ENCODE measurements at places on chromosomes 12 and 14. TPM values are rescaled to one million over a fixed set of nuclear protein-coding genes. Genes with fewer than 3 reads are reported as not detected.

ZFHX2 gene
- total RNA-seq, result 1.9 TPM

APAF1 gene
- 36.4 TPM for total RNA-seq

ADAM21 gene
- total RNA-seq, result not detected

- no peak overlapping the region for H3K27ac ChIP-seq
- no peak overlapping the region for H3K4me3 ChIP-seq
- no peaks in the 10 kb centered on the region for H3K27me3 ChIP-seq
- no peaks in the 10 kb centered on the region for H3K4me1 ChIP-seq
These were observed 40.4 kb upstream of the BICD1 start for GRCh38 chr12:32066206-32066605.

DNA sequence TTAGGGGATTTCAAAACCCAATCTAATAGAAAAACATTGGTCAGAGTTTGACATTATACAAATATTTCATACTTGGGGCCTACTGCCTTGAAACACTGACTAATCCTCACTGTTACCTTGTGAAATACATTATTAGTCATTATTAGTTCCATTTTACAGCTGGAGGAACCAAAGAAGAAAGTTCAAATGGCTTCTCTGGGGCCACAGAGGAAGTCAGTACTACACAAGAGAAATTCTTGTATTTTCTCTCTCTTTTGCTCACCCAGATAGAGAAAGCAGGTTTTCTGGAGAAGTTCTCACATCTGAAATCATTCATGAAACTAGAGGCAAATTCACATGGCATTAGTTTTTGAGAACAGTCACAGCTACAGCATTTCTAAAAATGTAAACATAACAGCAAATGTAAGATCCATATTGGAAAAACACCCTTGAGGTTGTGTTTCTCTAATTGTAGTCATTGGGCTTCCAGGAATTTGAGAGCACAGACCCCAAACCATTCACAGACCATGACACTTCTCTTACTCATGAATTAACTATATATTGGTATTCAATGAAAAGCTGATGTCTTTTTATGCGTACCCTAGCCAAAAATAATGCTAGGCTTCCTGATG, 83.0 kb downstream of the LLPH start:
- no peak overlapping the region for H3K27ac ChIP-seq
- no peak overlapping the region for H3K4me3 ChIP-seq
- H3K36me3 ChIP-seq, result no peaks in the 10 kb centered on the region
- DNase-seq, result no peak

GRCh38 chr12:88896958-88897357, 316.7 kb upstream of the KITLG start:
- no peaks in the 10 kb centered on the region for H3K36me3 ChIP-seq
- DNase-seq, result no peak
- H3K4me1 ChIP-seq, result no peaks in the 10 kb centered on the region
- H3K4me3 ChIP-seq, result no peak overlapping the region

GRCh38 chr12:55736076-55736475, 6.8 kb upstream of the GDF11 start:
- no peak overlapping the region for H3K4me3 ChIP-seq
- H3K27ac ChIP-seq, result no peak overlapping the region
- H3K36me3 ChIP-seq, result no peaks in the 10 kb centered on the region
- peaks cover 15% of the 10 kb centered on the region for H3K4me1 ChIP-seq

- H3K27ac ChIP-seq, result no peak overlapping the region
- H3K27me3 ChIP-seq, result no peaks in the 10 kb centered on the region
- no peak overlapping the region for H3K4me3 ChIP-seq
- no peak for DNase-seq
These were observed 128.6 kb downstream of the CRADD start for GRCh38 chr12:93805736-93806141.

DNA sequence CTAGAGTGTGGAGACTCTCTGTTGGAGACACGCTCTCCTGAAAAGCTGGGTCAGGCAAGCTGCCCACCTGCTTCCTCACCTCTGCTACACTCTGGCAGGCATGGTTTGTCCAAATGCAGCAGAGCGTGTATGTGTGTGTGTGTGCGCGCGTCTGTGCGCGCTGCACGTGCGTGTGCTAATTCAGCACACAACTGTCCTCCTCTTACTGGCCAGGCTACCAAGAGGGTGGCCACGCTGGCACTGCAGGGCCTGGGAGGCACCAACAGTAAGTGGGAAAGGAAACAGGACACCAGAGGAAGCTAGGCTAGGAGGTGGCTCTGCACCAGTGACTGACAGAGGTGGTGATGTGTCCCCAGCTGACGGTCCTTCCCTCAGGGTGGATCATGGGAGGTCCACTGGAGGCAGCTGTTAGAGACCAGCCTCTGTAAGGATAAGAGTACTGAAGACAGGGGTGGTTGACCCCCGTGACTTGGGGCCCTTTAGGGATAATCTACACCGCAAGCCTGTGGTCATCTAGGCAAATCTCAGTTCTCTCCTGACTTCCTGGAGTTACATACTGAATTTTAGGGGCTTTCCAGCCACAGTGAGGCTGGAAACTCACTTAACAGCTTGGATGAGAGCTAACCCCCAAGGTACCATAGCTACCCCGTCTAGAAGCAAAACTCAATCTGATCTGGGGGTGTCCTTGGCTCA, 15.6 kb upstream of the TFCP2 start:
- peaks cover 36% of the 10 kb centered on the region for H3K36me3 ChIP-seq
- H3K27me3 ChIP-seq, result no peaks in the 10 kb centered on the region
- H3K4me1 ChIP-seq, result no peaks in the 10 kb centered on the region
- DNase-seq, result no peak

GRCh38 chr14:85223667-85224066, 306.3 kb upstream of the FLRT2 start:
- H3K4me1 ChIP-seq, result no peaks in the 10 kb centered on the region
- H3K4me3 ChIP-seq, result no peak overlapping the region
- no peak overlapping the region for H3K27ac ChIP-seq
- H3K27me3 ChIP-seq, result no peaks in the 10 kb centered on the region
